Right renal pelvis (tissue), 4 donors: ENCODE measurements at places on chromosomes 6 and 20. TPM values are rescaled to one million over a fixed set of nuclear protein-coding genes. Genes with fewer than 3 reads are reported as not detected.

BTNL2 gene
- 0.19 TPM for polyA plus RNA-seq

ZDHHC14 gene
- polyA plus RNA-seq: 20.1 TPM

RSPH9 gene
- 1.5 TPM for polyA plus RNA-seq

MROH8 gene
- 5.8 TPM for polyA plus RNA-seq

SLC17A3 gene
- 0.68 TPM for polyA plus RNA-seq

HCRTR2 gene
- 0.18 TPM for polyA plus RNA-seq

C6orf15 gene
- not detected for polyA plus RNA-seq

ZNF343 gene
- 14.1 TPM for polyA plus RNA-seq

TREM2 gene
- polyA plus RNA-seq: 0.15 TPM

TRAPPC3L gene
- polyA plus RNA-seq: 0.73 TPM

MUCL3 gene
- polyA plus RNA-seq: not detected

MRPL2 gene
- polyA plus RNA-seq: 60.4 TPM

C6orf141 gene
- polyA plus RNA-seq: 0.53 TPM

ZC3H12D gene
- polyA plus RNA-seq: 0.53 TPM

MYMX gene
- polyA plus RNA-seq: 0.77 TPM

TSPO2 gene
- 0.45 TPM for polyA plus RNA-seq

ZC2HC1B gene
- 0.22 TPM for polyA plus RNA-seq

DLK2 gene
- polyA plus RNA-seq: 0.98 TPM

- DNase-seq: no peak
These were observed 299.6 kb upstream of the STXBP5 start for GRCh38 chr6:146904596-146904995.

GRCh38 chr20:48819821-48820648 lies 7.8 kb downstream of the PREX1 start:
- DNase-seq: no peak

DNA sequence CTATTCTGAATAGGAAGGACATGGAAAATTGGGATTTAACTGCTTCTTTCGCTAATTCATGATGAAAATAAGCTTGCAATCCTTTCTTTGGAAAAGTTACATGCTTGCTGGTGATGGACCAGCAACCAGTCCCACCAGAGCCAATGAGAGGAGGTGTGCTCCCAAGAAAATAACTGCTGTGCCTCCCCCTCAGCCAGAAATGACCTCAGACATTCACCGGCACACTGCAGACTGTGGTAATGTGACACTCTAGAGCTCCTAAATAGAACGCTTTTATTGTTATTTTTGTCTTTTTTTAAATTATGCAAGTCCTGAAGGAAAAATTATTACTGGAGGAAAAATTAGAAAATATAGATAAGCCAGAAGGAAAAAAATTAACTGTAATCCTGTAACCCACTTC lies 2.6 kb downstream of the PYGB start:
- DNase-seq: no peak

GRCh38 chr6:17389274-17389847 lies 4.0 kb upstream of the CAP2 start:
- no peak for DNase-seq

- DNase-seq: no peak
These were observed 611 bp upstream of the TMEM217 start for GRCh38 chr6:37258405-37259105.

GRCh38 chr6:43222418-43223059 lies 6.7 kb downstream of the DNPH1 start:
- DNase-seq: no peak

DNA sequence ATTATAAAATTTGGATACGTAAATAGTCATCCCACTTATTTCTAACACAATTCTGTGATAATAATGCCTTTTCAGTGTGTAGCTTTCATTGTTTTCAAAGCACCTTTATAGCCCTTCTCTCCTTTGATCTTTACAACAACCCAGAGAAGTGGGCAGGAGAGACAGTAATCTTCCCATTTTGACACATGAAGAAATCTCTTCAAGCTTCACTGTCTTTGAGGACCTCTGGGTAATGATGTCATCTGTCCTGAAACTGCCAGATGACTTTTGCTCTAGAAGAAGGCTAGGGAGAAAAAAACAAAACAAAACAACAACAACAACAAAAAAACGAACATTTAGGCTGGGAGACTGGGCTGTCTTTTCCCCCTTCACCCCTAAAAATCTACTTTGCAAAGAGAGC lies 203.0 kb downstream of the KCNQ5 start:
- no peak for DNase-seq

DNA sequence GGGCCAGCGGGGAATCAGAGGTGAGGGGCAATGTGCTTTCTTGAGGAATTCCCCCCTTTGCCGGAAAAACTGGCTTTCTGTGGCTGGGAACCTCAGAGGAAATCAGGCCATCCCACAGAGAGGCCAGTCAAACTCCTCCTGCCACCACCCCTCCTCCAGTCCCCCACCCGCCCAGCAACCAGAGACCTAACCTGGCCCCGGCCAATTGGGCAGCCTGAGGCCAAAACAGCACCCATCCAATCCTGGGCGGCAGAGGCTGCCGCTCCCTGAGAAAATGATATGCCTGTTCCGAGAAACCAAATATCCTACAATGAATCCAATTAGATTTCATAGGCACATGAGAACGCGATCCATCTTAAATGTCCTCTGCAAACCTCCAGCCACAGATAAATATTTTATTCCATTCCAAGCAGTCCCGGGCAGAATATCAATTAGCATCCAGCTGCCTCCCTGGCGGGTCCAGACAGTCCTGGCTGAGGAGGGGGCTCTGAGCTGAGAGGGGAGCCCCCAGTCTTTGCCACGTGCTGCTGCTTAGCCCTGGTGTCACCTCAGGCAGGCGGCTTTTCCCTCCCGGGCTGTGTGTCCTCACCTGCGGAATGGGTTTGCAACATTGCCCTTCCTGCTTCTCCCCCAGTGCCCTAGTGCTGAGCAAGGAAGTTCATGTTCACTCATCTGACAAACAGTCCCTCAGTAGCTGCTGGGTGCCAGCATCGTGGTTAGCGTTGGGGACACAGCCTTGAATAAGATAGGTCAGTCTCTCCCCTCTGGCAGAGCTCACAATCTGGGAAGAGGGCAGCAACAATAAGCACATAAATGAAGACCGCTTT lies 95.0 kb downstream of the DLGAP4 start:
- no peak for DNase-seq

DNA sequence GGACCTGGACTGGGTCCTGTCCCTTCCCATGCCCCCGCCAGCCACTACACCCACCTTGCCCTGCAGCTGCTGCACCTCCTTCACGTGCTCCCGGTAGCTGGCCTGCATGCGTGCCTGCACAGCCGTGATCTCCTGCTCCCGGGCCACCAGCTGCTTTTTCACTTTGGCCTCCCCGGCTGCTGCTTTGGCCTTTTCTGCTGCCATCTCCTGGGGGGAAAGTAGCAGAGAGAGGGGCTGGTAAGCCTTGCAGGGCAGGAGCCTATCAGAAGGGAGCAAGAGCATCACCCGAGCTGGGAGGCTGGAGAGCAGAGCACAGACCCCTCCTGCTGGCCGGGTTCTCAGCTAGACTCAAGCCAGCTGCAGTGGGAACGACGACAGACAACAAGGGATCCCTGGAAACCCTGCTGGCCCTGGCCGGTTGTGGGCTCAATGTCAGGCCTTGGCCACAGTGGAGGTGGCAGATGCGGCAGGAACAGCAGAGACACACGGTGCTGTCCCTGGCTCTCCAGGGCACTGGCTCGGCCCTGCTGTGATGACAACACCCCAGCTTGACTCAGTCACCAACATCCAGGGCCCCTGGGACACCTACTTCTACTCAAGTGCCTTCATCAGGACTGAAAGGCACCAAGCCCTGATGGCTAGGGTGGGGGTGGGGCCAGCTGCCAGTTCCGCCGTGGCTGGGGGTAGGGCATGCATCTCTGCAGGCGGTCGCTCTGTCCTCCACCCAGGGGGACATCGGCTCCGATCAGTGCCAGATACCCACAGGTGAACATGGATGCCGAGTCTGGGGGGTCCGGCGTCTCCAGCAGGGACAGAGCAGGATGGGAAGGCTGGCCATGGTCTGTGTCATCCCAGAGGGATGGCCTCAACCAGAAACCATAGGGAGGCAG lies 45.3 kb downstream of the RRBP1 start:
- DNase-seq: peak; percentile 43

GRCh38 chr6:148074738-148075137 lies 267.9 kb upstream of the SASH1 start:
- DNase-seq: no peak

GRCh38 chr20:3768342-3769130 lies 983 bp upstream of the ADISSP start:
- no peak for DNase-seq

DNA sequence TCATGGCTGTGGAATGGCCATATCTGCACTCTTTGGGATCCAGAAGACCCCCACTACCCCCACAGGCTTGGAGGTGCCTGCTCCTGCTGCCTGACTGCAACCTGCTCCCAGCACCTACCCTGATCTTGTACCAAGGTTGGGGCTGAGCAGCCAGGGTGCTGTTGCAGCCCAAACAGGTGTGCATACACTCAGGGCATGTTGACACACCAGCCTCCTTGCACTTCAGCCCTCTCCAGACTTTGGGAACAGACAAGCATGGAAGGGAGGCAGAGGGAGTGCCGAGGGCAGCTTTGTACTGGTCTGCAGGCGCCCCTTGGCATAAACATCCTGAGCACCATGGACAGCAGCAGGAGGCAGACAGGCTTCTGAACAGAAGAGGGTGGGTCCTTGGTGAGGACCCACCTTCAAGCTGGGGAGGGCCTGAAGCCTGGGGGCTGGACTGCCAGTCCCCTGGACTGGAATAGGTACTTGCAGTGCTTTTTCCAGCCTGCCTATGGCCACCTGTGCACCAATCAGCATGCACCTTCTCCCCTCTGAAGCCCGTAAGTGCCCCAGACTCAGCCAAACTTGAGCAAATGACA lies 1675.8 kb downstream of the HACE1 start:
- no peak for DNase-seq

- DNase-seq: no peak
These were observed 597.9 kb downstream of the EPM2A start for GRCh38 chr6:145137425-145137824.

DNA sequence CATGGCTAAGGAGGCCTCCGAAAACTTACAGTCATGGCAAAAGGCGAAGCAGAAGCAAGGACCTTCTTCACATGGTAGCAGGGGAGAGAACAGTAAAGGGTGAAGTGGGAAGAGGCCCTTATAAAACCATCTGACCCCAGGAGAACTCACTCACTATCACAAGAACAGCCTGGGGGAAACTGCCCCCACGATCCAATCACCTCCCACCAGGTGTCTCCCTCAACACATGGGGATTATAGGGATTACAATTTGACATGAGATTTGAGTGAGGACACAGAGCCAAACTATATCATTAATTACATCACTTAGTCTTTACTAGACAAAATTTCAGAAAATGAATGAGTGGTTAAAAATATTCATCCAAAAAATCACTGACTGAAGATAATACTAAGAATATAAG lies 453.6 kb downstream of the COL12A1 start:
- DNase-seq: no peak

DNA sequence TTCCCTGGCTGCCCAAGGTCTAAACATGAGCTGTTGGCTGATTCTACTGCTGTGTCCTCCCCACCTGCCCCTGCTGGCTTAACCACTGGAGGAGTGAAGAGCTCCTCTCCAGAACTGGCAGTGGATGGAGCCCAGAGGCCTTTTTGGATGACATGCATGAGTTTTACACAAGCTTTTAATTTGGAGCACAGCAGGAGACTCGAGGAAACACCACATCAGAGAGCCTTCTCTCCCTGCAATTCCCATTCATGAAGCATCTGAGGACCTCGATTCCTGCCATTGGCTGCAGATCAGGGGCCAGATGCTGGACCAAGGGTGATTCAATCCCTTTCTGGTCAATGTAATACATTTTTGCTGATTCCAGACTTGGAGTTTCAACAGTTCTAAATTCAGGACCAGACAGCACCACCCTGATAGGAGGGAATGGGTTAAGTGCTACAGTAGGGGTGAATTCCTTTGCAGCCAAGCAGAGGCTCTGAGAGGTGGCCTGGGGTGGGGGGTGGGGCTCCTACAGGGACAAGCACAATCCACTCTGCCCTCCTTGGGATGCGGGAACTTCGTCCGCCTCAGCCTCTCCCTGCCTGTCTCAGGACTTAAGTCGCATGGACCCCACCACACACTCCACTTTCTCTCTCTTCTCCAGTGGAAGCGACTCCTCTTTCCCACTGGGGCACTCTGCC lies 599 bp upstream of the PSORS1C1 start:
- no peak for DNase-seq

- peak; percentile 59 for DNase-seq
These were observed 28.7 kb downstream of the CFAP206 start for GRCh38 chr6:87436435-87436834.

DNA sequence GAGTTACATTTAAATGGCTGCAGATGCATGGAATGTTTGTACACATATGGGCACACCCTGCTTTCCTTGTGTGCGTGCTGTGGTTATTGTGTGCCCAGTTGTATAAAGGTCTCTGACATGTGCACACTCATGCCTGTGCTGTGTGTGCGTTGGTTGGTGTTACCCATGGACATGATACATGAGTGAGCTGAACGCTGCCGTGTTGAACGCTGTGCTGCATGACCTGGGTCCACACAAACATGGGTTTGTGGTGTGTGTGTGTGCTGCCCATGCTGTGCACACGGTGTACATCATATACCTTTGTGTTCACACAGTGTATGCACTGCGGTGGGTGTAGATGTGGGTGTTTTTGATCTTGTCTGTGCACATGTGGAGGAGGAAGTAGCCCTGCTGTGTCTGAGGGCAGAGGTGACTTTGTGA lies 54.4 kb downstream of the TOX2 start:
- no peak for DNase-seq

DNA sequence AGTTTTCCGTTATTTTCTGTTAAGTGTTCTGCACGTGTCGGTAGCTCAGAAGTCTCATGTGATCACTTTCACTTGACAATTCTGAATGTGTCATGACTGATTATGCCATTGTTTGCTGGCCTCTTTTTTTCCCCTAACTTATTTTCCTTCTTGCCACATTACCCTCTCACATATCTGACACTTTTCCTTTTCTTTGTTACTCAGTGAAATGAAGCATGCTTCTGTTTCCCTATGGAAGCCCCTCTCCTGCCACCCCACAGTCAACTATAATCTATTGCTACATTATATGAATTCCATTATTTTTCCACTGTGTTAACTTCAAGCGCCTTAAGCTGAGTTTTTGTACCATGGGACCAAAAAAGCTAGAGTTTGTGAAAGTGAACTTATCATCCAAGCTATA lies 531.6 kb upstream of the HS3ST5 start:
- DNase-seq: no peak

DNA sequence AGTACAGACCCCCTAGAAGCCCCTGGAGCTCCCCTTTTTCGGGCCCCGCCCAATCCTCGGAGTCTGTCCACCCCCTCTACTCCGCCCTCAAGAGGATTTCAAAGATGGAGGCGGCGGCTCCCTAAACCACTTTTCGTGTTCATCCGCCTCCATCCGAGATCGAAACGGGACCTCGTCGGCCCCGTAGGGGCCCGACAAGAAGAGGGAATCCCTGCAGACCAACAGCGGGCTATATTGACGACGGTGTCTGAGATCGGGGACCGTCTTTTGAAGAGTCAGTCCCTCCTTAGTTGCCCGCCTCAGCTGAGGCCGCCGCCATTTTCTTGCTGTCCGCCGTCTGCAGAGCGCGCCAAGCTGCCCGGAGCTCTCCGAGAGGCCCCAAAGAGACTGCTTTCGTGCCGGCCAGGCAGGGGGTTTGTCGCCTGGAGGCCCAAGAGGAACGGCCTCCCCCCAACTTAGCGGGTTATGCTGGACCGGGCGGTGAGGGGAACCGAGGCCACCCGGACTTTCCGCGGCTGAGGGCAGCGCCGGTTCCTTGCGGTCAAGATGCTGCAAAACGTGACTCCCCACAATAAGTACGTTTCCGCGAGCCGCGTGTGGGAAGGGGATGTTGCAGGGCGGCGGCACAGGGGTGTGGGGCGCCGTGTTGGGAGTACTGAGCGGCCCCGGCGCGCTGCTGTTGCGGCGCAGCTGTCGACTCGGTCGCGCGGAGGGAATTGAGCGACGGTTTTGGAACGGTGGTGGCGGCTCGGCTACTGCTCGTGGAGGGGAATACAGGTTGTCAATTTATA lies 4.2 kb downstream of the BRD2 start:
- no peak for DNase-seq
